ENCODE measurements at places on chromosomes 6 and 20. TPM values are rescaled to one million over a fixed set of nuclear protein-coding genes. Genes with fewer than 3 reads are reported as not detected.

Gene PTCRA
- not detected for total RNA-seq

DNA sequence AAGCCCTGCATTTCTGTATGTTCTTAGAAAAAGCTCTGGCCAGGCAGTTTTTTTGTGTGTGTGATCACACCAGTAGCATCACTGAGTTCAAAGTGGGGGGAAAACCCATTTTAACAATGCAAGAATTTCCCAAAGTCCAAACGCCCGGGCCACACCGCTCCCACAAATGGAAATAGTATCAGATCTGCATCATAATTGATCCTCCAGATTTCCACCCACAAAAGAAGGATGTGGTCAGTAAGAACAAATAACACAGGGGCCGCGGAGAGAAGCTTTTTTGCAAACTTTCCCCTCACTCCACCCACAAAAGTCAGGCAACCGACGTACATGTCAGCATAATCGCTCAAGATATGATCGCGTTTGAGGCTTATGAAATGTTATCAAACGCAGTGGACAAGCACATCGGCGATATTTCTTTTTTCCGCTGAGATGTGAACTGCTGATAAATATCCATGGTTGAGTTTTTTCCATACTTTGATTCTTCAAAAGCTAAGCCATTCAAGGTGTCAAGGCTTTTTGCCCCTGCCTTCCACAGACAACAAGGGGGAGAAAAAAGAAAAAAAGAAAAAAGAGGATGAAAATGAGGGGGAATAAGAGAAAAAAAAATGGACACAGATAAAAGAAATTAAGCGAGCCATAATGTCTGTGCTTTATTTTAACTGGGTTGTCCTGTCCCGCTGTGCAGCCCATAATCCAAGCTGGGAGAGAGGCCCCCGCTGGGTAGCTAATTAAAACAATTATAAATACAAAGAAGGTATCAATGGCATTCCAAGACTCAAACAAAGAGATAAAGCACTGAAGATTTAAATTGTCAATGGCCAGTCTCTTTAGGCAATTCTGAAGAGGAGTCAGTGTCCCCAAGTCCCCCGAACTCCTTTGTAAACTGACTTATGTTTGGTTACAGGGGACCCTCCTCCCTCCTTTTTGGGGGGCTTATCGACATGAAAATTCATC, 143.5 kb downstream of the ZFP64 start:
- DNase-seq: peak; percentile 28

DNA sequence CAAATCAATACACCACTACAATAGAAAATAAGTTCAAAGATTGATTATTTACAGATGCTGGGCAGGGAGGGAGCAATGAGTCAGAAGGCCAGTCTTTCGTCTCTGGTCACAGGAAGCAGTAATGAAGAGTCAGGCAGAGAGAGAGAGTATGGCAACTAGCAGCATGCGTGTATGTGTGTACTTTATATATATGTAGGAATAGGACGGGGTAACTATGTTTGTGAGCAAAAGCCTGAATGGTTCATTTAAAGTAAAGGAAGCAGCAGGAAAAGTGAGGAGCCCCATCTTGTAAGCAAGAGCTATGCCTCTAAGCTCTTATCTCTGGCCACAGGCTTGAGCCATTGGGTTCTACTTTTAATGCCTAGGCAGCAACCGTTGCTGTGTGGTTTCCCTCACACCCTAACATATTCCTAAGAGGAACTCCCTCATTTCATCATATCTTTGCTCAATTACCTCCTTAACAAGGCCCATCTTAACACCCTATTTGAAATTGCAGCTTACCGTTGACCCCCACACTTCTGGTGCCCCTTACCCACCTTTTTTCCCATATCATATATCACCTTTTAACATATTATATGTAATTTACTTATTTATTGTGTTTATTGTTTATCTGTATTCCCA, 66.6 kb downstream of the AFG1L start:
- DNase-seq: no peak

DNA sequence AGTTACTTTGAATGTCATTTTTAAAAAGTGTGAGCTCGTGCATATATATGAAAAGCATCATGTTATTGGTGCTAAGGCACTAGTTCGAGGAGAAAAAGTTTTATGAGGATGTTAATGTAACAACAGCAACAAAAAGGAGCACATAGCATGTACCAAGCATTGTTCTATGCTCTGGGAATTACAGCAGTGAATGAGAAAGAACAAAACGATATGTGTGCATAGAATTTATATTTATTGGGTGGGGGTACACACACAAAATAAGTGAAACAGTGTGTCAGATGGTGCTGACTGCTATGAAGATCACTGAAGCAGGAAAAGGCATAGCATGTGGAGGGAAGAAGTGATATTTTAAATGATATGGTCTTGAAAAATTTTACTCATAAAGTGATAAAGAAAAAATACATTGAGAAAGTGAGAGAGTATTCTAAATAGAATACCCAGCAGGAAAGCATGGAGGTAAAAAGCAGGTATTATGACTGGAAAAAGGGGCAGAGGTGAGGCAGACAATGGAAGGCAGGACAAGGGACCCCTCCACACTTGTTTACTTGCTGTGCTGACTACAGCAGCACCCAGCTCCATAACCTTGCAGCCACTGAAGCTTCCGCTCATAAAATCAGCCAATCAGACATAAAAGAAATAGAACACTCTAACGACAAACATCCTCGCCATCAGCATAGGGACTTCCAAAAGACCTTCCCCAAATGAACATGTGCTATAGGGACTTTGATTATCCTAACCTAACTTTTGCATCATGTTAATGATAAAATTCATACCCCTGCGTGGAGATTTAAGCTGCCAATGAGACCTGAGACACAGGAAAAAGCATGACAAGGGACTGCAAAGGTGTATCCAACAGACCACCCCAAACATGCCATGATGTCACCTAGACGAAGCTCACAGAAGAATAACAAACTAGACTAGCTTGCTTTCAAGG, 119.9 kb downstream of the HFE start:
- no peak for DNase-seq

DNA sequence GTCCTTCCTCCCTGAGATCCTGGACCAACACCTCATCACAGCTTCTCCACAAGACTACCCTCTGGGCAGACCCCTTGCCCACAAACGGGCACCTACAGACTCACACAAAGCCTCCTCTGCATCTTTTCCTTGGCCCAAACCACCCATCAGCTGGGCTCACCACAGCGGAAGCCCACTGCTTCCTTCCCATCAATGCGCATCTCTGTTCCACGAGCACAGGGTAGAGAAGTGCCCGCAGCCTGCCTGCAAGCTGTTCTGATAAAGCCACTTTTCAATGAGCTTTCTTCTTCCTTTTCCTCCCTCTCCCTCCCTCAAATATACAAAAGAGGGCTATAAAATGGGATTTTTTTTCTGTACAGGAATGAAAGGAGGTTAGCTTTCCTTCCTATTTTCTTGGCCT, 111.2 kb downstream of the NFATC2 start:
- DNase-seq: no peak

DNA sequence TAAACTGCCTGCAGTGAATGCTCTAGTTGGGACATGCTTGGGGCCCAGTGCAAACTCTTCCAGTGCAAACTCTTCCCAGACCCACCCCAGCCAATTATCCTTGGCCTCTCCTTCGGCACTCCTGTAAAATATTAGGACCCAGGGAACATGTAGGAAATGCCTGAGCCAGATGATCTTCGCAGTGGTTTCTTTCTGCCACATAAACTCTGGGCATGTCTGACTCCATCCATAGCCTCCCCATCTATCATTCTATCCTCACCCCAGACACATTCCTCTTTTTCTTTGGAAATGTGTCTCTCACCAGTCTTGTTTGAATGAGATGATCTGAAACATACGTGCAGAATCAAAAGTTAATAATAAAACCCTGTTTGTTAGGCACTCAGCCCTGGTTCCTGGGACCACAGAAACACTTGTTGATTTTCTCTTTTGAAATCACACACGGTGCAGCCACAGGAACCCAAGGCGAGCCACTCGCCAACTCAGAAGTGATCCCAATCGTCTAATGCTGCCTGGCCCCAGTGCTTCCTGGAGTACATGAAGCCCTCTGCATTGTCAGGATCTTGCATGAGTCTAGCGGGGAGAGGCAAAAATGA, 108.9 kb upstream of the CST7 start:
- DNase-seq: no peak

GRCh38 chr20:60101891-60102281, 143.7 kb downstream of the CDH26 start:
- no peak for DNase-seq

DNA sequence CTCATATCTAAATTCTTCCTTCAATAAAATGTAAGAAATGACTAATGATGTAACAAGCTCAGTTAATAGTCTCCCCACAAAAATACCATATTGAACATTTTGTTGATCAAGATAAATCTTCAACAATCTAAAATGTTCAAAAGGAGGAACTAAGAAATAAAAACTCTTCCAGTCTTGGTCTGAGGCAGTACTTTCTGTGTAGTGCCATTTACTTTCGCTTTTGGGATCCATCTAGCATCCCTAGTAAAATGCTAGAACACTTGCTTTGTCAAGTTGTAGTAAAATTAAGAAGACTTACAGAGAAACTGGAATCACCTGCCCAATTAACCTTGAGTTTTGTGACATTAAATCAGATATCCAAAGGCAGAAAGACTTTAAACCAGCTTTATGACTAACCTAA, 246.4 kb downstream of the KHDRBS2 start:
- DNase-seq: no peak

DNA sequence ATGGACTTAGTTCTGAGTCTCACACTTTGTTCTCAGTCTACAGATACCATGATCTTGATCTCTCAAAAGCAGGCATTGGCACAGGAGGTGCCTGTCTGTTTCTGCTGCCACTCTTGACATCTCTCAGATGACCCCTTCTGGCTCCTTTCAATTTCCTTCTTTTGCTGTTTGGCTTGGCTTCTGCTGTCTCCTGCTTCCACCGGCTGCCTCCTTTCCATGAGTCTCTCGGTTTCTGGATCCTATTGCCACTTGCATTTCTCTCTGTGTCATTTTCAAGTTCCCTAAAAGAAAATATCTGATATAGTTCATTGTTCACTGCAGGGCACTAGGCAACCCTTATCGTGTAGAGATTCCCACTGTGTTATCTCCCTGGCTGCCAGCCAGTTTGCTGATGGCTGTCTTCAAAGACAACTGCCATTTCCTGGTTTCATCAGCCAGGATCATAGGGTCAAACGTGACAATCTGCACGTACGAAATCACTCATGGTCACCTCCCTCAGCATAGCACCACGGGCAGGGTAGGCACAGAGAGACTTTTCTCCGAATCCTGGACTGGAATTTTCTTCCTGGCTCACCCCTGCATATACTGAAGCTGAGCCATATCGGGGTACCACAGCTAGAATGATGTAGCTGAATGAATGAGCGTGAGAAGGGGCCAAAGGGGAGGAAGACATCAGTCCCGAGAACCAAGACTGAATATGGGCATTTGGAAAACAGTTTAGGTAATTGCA, 144.6 kb upstream of the TMEM170B start:
- no peak for DNase-seq

DNA sequence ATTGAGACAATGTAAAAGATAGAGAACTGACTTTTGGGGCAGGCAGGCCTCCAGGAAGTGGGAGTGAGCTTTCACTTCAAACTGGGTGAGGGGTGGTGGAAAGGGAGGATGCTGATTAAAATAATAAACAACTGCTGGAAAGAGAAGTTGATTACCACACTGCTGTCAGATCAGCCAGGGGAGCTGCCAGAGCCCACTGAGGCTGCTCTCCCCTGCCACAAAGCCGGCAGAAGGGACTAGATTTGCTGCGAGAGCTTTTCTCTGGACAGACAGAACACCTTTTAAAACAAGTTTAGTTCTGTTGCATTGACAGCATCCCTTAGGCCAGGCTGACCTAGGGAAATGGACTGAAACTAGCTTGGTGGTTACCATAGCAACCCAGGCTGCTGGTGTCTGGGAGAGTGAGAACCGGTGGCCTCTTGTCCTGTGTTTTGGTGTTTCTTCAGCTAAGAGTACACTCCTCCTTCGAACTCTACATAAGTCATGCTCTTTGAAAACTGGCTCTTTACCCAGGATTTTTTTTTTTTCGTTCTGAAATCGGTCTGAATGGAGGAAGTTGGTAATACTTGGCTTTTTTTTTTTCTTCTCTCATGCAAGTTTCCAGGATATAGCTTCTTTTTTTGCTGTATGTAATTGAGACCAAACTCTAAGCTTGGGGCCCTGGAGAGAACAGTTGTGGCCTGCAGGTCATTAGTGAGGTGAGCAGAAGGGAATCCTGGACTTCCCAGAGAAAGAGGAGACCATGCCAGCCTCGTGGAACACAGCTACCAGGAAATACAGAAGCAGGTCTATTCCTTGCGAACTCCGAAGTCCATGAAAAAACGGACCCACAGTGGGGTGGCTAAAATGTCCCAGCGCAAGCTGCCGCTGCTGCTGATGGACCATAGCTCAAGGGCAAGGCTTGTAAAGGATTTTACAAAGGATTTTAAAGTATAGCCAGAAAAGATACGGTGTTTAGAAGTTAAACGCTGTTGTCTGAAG, 374.4 kb downstream of the UTRN start:
- peak; percentile 32 for DNase-seq

Data from kidney epithelial cell (primary cell).